ENCODE measurements at places on chromosomes 4 and X.

DNA sequence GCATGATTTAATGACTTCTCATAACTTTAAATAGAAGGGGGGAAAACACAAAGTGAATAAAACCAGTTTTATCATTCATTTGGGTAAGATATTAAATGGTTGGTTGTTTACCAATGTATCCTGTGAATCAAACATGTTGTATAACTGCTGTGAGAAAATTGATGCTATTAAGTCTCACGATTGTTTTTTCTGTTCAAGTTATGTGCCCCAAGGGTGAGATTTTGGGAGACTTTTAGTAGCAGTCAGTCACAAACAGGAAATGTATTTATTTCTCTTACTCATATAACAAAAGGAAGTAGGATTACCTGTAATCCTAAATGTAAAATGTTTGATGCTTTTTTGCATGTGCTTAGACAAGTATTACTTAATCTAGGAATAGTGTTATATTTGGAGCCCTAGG, 39.2 kb downstream of the MTHFD2L start:
- no peak for DNase-seq

DNA sequence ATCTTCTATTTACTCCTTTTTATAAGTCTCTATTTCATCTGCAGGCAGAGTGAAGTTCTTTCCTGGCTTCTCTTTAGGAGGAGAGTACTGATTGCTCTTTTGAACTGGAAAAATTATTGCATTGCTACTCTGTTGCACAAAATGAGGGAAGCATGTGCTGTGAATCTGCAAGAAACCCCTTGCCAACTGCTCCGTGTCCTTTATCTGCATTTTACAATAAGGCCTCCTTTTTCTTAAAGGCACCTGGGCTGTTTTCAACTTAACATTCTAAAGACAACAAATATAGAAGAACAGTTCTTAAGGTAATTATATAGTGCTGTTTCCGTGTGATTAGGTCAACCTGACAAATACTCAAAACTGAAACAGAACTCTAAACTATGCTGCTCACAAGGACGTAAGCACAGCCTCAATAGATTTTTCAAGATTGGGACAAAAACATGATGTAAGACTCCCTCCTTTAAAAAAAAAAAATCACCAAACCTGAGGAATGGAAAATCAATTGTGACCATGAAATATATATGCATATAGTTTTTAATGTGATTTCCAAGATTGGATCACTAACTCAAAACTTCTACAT, 716.6 kb upstream of the INTU start:
- DNase-seq, result no peak

GRCh38 chr4:96097693-96098092, 257.8 kb downstream of the PDHA2 start:
- no peak for DNase-seq

DNA sequence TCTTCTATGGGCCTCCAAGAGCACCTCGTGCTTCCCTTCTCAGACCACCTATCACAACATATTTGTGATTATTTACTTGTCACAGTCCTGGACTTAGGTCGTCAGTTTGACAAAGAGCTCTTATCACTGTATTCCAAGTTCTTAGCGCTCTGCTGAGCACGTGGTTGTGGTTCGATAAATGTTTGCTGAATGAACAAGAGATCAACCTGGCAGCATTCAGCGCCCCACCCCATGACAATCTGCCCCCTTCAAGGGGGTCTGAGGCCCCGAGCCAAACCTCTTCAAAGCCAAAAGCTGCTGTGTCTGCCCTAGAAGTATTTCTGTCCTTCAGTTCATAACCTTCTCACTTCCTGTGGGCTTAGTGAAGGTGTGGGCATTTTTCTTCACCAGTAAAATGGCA, 15.0 kb downstream of the RPS4X start:
- DNase-seq, result no peak

GRCh38 chrX:110258552-110258951, 59.3 kb downstream of the AMMECR1 start:
- DNase-seq, result no peak

DNA sequence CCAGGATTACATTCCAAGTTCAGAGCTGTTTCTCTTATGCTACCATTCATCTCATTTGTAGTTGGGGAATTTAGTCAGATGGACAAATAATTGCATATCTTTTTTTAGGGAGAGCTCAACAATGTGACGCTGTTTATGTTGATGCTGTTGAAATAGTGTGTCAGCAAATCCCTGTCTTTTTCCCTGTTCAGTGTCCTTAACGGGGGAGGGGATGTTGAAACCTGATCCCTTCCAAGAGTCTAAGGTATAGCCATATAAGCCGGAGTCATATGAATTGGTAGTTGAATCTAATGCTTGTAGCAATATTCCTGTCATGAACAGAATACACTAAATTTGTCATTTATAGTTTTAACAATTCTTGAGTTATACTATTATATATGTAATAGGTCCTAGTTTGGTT, 293.5 kb upstream of the FAT1 start:
- DNase-seq, result no peak

DNA sequence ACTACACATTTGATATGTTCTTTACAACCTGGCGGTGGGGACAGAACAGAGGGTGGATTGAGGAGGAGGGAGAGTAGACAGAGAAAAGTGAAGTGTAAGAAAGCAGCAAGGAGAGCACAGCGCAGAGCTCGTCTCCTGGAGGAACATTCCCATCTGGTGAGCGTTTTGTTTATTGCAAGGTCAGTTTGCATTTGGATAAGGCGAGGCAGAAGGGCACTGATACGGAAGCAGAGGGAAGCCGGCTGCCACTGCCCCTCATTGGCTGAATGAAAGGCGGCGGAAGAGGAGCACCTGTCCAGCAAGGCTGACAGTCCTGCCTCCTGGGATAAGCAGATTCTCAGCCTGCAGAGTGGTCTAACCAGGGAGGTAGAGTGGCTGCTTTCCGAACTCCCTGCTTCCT, 83.2 kb downstream of the GPR143 start:
- DNase-seq, result no peak

GRCh38 chrX:106341823-106342222, 173.7 kb downstream of the PWWP3B start:
- DNase-seq, result no peak

DNA sequence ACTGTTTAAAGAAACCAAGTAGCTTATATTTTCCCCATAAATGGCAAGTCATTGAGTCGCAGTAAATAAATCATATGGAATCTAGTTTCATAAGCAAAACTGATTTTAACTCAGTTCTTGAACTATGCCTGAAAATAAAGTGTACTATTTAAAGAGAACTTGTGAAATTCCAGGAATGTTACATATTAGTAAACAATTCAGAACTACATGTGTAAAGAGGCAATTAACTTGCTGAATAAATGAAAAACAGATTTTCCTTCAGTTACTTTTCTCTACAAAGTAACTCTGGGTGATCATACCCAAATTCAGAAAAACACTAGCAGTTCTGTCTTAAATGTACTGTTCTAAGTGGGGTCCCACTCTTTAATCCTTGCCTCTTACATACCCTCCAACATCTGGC, 236.1 kb upstream of the EDNRA start:
- DNase-seq, result no peak

DNA sequence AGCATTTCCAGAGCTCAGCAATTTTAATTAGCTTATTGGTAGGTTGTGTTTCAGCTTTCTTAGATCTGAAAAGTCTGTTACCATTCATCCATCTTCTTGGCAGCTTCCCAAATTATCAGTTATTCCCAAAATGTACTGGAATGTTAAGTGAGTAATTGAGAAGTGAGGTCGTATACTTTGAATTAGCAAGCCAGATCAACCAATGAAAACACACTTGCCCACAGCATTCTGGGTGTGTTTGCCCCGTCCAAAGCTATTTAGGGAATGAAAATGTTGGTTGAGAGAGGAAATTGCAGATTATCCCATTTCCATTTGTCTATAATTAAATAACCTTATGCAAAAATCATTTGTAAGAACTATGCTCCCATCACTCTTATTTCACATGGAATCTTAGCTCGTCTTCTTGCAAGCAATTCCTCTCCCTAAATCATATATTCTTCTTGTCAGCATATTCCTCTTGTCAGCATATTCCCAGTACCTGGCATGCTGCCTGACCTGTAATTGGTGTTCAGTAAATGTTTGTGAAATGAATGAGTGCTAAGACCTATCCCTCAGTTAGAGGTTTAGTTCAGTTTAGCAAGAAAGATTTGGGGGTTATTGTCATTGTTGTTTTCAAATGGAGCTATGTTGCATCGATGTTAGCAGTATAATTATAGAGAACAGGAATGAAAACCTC, 23.3 kb upstream of the ANTXR2 start:
- DNase-seq, result no peak

GRCh38 chr4:929096-929765, 2.9 kb downstream of the GAK start:
- no peak for DNase-seq

DNA sequence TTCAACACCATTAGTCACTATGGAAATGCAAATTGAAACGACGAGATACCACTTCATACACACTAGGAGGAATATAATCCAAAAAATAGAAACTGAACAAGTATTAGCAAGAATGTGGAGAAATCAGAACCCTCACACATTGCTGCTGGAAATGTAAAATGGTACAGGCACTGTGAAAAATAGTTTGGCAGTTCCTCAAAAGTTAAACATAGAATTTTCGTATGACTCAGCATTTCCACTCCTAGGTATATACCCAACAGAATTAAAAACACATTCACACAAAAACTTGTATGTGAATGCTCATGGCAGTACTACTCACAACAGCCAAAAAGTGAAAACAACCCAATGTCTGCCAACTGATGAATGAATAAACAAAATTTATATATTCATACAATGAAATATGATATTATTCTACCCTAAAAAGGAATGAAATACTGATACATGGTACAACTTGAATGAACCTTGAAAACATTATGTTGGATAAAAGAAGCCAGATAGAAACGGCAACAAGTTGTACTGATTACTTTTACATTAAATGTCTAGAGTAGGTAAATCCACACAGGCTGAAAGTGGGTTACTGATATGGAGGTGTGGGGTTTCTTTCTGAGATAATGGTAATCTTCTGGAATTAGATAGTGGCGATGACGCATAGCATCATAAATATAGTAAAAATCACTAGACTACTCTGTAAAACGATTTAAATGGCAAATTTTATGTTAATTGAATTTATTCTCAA, 22.3 kb downstream of the TEC start:
- no peak for DNase-seq

- DNase-seq, result no peak
Observed at GRCh38 chr4:154958621-154959358, 177.7 kb downstream of the RBM46 start.

- no peak for DNase-seq
Observed at GRCh38 chrX:2463973-2464676, 36.7 kb downstream of the DHRSX start.

DNA sequence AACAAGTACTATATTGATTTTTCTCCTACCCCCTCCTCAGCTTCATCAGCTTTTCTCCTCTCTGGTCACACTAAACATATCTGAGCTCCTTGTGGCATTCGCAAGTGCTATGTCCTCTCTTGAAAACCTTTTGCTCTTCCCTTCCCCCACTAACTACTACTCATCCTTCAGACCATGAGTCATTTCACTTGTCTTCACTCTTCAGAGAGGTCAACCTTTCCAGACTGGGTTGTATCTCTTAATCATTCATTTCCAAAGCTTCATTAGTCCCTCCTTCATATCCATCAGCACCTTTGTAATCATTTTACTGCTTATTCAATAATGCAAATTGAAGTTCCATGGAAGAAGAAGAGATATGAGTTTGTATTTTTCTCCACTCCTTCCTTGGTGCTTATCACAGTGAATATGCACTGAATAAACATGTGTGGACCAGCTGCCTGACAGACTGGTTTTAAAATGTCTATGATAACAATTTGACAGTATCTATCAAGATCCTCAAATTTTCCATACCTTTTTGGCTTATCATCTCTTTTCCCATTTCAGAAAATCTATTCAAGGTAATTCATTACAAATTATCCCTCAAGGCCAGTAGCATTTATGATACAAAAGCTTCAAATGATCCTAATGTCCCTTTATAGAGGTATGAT, 28.4 kb downstream of the DDX60L start:
- no peak for DNase-seq

GRCh38 chrX:79325263-79325958, 41.7 kb downstream of the ITM2A start:
- DNase-seq, result no peak

- DNase-seq, result no peak
Observed at GRCh38 chr4:31086756-31087330, 366.7 kb downstream of the PCDH7 start.

GRCh38 chr4:147772056-147772455, 40.2 kb downstream of the ARHGAP10 start:
- no peak for DNase-seq

GRCh38 chr4:16006771-16007446, 43.9 kb upstream of the FGFBP2 start:
- no peak for DNase-seq

GRCh38 chr4:86358257-86358656, 1.6 kb downstream of the MAPK10 start:
- DNase-seq, result no peak

DNA sequence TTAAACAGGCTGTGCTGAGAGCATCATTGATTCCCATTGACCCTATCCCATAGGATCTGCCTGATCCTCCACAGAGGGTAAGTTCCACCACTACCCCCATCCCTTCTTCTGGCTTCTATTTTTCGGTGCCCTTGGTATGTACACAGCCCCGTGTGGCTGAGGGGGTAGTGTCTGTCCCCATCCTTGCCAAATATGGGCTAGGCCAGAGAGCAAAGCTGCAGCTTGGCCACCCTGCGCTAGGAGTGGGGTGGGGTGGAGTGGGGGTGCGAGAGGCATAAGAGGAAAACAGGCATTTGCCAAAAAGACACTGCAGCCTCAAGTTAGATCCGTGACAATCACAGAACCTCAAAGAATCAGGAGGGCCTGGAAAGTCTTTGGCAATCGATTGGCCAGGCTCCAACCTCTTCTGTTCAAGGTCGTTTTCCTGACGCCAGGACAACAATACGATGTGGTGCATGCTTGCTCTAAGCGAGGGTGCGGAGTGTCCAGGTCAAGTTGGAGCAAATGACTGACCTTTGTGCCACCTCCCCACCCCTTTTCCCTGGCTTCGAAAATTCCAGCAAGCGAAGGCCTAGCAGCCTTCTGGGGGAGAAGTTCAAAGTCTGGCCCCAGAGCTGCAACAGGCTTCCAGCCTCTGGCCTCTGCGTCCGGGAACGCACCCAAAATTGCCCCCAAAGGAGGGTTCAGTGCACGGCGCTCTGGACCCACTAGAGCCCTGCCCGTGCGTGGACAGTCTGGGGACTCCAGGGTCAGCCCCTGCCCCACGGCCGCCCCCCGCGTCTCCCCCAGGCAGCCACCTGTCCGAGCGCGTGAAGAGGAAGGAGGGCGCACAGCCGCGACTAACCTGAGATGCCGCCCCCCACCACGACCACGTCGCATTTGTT, 598 bp downstream of the MAOB start:
- DNase-seq, result no peak

- DNase-seq, result no peak
Observed at GRCh38 chr4:2809610-2810180, 16.8 kb downstream of the SH3BP2 start.

- DNase-seq, result no peak
Observed at GRCh38 chr4:143742834-143743233, 42.4 kb upstream of the FREM3 start.

- no peak for DNase-seq
Observed at GRCh38 chrX:139844884-139845283, 88.0 kb downstream of the ATP11C start.

DNA sequence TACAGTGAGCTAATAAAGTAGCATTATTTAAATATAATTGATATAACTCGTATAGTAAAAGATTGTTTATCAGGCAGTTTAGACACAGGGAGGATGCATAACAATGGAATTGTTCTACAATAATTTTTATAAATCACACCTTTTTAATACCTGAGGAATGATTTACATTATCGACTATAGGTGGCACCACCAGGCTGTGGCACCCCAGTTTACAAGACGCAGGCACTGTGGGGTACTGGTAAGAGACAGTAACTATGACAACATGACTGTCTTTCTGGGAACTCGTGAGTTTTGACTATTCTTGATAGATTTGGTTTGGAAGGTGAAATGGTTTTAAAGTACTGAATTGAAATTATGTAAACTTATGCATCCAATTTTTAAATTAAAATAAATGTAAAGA, 27.1 kb upstream of the STBD1 start:
- DNase-seq, result no peak

Measured in stimulated activated CD8-positive, alpha-beta memory T cell treated with anti-CD3 and anti-CD28 coated beads, Interleukin-2, amount 100 ng/mL, for 1 hour (primary cell).